ENCODE measurements at places on chromosomes 7 and 10.

DNA sequence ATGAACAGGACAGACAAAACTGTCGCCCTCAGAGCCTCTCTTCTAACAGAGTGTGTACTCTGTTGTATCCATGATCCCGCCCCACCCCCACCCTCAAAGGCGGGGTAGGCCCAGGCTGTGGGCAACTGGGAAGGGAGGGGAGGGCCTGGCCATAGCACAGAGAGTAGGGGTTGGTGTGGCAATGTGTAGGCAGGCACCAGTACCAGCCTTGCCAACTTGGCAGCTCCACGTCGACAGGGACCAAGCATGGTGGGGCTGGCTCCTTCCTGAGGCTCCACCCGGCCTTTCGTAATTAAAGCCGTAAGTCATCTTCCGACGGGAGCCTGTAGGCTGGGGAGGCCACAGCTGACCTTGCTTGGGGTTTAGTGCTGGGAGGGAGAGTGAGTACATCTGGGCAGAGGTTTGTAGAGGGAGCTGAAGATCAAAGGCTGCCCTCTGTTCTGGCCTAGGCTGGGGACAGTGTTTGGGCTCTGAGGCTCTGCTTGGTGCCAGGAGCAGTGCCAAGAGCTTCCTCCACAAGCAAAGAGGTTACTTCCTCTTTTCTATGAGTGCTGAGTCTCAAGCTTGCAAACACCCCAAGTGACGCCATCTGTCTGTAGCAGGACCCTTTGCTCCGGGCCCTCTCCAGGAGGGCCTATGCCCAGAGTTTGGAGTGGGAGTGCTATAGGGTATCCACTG lies 121.6 kb downstream of the C10orf105 start:
- DNase-seq: no peak

- no peak for DNase-seq
Measured at GRCh38 chr7:68107261-68107660, 1110.6 kb downstream of the TYW1 start.

DNA sequence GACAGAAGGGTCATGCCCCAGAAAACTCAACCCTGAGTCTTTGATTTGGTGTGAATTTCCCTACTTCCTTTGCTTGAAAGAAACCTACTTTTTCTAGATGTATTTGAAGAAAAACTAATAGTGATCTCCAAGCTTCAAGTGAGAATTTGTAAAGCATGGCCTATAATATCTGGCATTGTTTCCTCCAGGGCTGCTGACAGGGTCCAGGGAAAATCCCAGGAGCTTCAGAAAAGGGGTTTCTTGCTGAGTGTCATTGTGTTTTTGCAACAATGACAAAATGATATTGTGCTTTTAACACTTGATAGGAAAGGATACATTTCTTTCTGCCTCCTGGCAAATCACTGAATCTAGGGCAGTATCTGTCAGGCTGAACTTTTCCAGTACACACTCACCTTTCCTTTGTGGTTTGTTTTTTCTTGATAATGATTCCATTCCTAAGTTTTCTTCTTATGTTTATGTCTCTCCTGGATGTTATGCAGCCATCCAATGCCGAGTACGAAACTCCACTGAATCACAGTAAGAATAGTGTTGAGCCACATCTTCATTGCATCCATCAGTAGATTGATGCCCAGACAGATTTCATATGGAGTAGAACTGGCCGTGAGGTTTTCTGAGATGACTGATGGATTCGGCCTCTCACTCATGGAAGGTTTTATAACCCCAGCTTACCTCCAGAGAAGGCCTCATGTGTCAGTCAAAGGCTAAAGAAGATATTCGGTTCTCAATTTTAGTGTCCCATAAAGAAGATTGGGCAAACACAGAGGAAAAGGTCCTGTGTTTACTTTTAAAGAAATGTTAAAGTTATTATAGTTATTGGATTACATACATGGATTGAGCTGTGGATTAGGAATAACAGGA lies 76.9 kb upstream of the STEAP1B start:
- DNase-seq: peak; percentile 34

DNA sequence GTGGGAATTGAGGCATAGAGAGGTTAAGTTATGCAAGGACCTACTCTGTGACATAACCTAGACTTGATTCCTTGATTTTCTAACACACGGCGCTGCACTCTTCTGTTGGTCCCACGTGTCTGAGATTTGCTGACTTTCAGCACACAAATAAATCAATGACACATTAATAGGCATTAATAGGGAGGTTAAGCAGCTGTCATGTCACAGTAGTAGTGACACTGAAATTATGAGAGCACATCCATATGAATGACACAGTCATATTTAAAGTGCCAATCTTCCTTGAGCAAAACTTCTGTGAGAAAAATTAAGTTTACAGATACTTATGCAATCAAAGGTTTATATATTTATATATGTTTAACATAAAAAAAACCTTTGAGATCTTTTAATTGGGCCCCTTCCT lies 805.4 kb upstream of the SORCS1 start:
- DNase-seq: no peak

- DNase-seq: peak; percentile 8
Measured at GRCh38 chr7:74481458-74482196, 27.9 kb downstream of the GTF2IRD1 start.

GRCh38 chr10:104862-105565 lies 30.2 kb upstream of the ZMYND11 start:
- no peak for DNase-seq

DNA sequence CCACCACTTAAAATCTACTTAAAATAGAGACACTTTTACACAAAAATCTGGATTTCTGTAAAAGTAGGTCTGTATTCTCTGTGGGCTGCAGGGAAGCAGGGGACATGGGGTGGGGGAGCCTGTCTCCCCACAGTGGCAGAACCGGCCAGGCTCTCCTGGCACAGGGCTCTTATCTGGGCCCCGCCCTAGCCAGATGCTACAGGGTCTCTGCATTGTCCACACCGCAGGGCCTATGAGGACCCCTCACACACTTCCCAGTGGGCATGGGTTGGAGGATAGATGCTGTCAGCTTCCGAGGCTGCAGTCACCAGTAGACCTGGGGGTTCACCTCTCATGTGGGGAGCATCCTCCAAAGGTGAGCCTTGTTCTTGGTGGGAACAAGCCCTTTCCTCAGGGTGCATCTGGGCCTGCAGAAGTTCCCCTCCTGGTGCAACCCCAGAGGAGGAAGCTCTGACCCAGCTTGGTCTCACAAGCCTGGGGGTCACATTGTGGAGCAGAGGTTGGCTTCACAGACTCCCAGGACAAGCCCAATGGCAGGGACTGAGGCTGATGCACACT lies 15.4 kb upstream of the MYL7 start:
- no peak for DNase-seq

DNA sequence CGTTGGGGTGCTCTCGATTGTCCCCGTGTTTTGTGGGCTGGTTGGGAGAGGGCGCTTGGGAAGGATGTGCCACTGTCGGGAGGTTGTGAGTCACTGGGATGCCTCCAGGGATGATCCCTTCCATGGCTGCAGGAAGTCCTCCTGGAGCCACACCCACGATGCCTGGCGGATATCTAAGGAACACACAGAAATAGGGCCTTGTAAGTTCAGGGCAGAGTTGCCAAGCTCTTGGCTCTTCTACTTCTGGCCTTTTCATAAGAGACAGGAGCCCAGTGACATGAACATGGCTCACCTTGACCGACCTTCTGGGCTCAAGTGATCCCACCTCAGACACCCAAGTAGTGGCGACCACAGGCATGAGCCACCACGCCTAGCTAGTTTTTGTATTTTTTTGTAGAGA lies 47.6 kb downstream of the ZRANB1 start:
- DNase-seq: peak; percentile 23
